ENCODE measurements at places on chromosomes 2 and 18.
A peak's percentile ranks its signal among the peaks of the same experiment; 100 is the strongest.

DNA sequence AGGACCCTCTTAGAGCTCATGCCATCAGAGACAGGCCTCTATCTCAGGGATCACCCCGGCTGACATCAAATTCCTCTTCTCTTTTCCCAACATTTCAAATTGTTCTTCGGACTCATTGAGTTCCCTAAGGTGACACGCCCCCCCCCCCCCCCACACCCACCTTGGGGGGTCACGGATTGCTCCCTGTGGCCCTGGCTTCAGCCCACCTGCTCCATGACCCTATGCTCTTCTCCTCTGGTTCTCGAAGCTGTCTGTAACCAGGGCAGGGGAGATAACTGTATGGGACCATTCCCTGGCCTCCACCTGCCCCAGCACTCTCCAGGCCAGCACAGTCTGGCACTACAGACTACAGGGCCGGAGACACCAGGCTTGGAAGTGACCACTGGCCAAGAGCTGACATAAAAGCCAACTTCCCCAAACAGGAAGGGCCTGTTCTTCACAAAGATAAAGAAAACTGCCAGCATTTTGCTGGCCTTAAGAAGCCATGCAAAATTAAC, 7.1 kb downstream of the MTERF4 start:
- no peak for DNase-seq

GRCh38 chr2:181362561-181362960, 94.6 kb upstream of the ITGA4 start:
- DNase-seq: no peak

GRCh38 chr2:170141865-170142264, 36.1 kb upstream of the MYO3B start:
- DNase-seq: no peak

GRCh38 chr2:120488531-120488930, 142.6 kb downstream of the INHBB start:
- DNase-seq: no peak

DNA sequence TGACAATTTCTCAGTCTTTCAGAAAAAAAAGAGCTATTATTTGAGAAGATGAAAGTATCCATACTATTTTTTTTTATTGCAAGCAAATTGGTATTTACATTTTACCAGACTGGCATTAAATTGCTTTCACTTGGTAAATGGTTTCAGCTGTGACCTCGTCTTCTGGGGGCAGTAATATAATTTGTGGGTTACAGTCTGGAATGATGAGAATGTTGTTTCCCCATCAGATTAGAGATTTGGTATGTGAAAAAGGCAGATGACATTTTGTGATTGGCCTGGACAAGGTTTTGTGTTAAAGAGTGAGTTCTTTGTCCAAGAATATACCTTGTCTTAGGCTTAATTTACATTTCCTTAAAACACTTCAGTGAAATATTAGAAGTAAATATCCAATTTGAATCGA, 390.1 kb upstream of the ST6GAL2 start:
- no peak for DNase-seq

DNA sequence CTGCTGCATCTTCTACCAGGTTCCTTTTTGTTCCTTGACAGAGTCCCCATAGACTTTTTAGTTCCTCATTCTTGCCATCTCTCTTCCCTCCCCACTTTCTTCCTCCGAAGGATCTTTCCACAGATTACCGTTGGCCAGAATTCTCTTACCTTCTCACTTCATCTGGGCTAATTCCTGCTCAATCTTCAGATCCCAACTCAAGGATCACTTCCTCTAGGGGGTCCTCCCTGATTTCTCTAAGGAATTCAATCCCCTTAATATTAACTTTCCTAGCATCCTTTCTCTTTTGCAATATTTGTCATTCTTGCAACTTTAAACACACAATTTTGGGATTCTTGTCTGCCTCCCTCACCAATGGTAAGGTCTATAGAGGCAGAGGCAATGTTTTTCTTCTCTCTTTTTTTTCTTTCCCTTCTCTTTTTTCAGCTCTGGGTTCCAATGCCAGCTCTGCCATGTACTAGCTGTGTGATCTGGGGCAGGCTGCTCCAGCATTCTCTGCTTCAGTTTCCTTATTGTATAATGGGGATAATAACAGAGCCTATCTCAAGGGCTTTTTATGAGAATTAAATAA, 5.4 kb upstream of the KCNE4 start:
- no peak for DNase-seq

DNA sequence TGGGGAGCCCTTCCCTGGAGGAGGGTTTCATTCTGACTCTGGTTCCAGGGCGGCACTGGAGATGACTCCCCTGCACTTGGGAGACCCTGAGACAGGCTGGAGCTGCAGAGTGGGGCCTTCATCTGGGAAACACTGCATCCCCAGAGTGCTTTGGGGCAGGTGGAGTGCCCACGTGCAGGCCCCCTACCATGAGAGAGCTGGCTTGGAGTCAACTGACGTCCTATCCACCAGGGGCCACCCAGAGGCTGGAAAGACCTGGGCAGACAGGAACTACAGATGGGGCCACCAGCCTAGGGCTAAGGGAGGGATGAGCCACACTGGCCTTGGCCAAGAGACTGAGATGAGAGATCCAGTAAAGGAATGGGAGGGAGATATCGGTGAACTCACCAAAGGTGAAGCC, 153.8 kb downstream of the ASB1 start:
- peak; percentile 36 for DNase-seq

DNA sequence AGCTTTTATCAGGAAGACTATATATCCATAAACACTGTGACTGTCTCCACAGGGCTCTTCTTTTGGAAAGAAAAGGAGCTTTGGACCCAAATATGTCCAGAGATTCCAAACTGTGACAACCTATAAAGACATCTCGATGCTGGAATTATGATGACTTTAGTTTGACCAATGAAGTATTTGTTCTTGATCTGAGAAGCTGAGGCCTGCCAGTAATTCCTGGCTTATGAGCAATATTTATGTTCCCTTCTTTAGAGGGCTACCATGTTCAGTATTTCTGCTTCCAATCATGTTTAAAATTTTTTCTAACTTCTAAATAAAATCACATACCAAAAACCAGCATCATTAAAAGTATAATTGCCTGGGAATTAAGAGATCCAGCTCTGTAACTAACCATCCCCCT, 41.1 kb downstream of the FEZ2 start:
- no peak for DNase-seq

DNA sequence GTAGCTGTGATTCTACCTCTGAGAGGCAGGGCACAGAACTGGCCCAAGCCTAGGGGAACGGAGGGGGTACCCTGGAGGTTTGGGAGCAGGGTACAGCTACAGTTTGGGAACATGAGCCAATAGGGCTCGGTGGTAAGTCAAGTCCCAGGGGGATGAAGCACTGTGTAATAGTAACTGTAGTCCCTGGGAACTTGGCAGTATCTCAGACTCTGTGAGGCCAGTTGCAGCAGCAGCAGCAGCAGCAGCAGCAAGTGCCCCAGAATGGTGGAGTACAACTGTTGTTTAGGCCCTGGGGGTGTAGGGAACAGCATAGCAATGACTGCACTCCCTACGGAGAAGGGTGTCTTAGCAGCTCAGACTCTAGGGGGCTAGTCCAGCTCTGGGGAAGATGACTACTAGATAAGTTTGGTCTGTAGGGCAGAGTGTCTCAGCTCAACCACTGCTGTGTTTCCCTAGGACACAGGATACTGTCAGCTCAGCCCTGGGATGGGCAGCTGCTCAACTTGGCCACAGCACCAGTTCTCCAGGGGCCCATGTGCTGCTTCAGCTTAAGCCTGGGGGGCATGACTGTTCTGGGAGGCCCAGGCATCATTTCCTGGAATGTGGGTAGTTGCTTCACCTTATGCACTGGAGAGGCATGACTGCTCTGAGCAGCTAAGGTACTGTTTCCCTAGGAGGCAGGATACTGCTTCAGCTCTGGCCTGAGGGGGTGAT, 20.5 kb downstream of the CARF start:
- no peak for DNase-seq

- peak; percentile 48 for DNase-seq
Measured at GRCh38 chr2:165573534-165574461, 104.3 kb downstream of the CSRNP3 start.

- no peak for DNase-seq
Measured at GRCh38 chr2:75464348-75464946, 96.3 kb downstream of the EVA1A start.

- no peak for DNase-seq
Measured at GRCh38 chr18:58235001-58235436, 191.0 kb downstream of the NEDD4L start.

DNA sequence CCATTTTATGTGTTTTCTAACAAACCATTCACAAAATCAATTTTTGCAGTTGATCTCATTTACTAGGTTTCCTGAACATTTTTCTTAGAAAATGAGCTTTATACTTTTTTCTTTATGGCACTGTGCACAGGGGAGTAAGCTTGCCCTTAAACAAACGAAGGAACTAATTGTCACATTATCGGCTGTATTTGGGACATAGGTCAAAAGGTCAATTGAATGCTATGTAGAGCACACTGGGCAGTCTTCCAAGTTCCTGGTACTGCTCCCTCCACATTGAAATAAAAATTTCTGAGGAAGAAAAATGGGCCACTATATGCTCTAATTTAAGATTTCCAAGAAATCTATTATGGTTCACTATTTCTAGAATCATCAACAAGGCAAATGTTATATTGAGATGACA, 93.6 kb upstream of the TMEFF2 start:
- DNase-seq: no peak

- no peak for DNase-seq
Measured at GRCh38 chr2:26892922-26893524, 45.1 kb downstream of the DPYSL5 start.

DNA sequence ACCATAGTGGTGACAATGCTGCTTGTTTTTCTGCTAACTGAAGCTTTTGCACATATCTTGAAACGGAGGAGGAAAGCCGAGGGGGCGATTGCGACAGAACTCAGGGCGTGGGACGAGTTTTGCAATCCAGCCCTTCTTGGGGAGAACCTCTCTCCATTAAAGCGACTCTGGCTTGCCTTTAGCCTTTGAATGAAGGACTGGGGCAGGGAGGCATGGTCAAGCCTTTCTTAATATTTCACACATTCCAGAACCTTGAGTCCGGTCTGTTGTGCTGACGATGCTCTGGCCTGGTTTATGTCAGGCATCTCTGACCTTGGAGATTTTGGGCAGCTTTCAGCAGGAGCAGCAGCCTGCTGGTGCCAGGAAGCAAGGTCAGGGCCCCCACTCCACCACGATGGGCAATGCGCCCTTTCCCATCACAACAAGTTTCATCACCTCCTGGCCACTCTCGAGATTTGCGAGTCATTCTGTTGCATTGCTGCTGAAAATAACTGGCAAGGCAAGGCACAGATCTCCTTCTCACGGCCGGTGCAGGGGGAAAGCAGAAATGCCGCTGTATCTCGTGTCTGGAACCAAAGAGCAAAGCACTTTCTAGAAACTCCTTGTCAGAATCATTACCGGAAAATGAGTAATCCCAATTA, 10.8 kb downstream of the EMILIN2 start:
- DNase-seq: peak; percentile 92

GRCh38 chr2:200258881-200259576, 47.5 kb upstream of the SPATS2L start:
- DNase-seq: no peak

DNA sequence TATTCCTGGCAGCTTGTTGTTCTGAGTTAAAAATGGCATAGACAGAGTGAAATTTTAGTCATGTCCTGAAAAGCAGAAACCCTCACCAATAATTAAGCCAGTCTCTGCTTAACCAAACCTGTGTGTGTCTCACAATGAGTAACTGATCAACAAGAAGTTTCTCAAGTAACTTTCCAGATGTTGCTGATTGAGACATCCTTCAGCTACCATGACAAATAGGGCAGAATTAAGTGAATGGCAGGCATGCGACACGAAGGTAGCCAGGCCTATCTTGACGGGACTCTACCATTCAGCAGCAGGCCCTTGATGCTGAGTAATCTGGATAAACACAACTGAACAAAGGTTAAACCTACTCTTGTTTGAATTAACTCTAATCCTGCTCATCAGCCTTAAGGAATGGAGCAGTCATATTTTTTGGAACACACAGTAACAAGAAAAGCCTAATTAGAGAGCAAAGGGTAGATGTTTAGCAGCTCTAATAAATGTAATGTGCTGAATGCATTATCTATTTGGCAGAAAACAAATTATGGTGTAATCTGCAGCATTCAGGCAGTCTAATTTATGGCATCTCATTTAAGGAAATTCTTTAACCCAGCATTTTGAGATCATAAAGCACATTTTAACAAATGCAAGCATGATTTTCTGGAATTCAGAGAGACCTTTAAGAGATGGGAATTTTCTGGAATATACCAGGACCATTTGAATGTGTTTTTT, 159.5 kb upstream of the EPHA4 start:
- no peak for DNase-seq

Data from upper lobe of right lung (tissue), 1 donor.